ENCODE measurements at places on chromosomes 12 and 14.

DNA sequence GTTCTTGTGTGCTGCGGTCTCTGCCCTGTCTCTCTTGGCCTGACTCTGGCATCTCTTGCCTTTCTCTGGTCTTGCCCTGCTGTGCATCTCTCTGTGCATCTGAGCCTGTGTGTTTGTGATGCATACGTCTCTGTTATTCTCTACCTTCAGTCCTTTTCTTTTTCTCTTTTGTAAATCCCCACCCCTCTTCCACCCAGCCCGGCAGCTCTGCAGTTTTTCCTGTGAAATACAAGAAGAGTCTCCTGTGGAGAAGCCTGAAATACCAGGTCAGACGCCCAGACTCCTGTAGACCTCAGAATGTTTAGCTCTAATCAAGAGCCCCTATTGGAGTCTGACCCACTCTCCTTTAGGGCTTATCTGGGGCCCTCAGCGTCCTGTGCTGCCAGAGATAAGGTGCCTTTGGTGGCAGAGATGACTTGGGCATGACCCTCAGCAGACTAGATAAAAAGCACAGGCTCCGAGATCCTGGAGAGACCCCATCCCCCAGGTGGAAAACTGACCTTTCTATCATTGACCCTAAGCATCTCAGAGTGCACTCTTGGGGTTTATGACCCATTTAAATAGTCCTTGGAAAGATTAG is 167.5 kb upstream of the SRRM4 start:
- DNase-seq: no peak

GRCh38 chr12:64733857-64734256 is 25.3 kb downstream of the GNS start:
- DNase-seq: no peak

- no peak for DNase-seq
Observed at GRCh38 chr12:116389990-116390389, 112.5 kb upstream of the MED13L start.

DNA sequence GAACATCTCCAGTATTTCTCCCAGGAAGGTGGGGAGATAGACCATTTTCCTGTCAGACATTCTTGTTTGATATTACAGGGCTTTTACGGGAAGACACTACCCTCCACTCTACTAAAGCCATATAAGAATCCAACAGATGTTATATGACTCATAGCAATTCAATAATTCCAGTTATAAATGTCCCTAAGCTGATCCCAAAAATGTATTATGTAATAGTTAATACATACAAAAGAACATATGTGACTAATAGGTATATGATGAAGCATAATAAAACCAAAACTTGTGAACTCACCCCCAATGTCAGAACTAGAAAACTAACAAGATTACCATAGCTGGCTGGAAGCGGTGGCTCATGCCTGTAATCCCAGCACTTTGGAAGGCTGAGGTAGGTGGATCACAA is 84.2 kb downstream of the EFCAB11 start:
- DNase-seq: no peak

DNA sequence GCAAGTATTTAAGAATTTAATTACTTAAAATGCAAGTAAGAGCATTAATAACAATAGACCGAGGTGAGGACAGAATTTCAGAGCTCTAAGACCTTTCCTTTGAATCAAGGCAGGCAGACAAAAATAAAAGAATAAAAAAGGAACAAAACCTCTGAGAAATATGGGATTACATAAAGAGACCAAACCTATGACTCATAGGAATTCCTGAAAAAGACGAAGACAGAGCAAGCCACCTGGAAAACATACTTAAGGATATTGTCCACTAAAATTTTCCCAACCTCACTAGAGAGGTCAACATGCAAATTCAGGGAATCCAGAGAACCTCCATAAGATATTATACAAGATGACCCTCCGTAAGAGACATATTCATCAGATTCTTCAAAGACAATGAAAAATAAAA is 325.1 kb downstream of the AEBP2 start:
- DNase-seq: no peak

DNA sequence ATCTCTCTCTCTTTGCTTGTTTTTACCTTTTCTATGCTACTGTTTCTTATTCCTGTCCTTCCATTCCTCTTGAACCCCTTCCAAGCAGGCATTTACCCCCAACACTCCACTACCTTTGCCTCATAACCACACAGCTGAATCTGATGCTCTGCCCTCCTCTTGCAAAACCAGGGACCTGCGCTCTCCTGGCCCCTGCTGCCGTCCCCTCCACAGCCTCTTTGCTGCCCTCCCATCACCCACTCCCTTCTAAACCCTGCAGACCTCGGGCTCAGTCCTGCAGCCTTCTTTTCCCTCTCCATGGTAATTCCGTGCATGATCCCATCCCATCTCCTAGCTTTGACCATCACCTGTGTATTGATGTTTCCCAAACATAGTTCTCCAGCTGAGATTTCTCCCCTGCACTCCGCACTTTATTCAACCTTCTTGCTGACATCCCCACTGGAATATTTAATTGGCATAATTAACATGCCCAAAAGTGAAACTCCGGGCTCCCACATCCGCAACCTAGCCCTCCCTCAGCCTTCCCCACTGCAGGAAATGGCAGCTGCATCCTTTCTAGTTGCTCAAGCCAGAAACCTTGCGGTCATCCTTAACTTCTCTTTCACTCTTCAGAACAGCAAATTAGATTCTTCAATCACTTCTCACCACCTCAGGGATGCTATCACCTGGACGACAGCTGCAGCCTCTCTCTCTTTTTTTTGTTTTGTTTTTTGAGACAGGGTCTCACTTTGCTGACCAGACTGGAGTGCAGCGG is 16.0 kb downstream of the FIGNL2 start:
- no peak for DNase-seq

GRCh38 chr12:81359736-81360135 is 281.9 kb downstream of the ACSS3 start:
- DNase-seq: no peak

DNA sequence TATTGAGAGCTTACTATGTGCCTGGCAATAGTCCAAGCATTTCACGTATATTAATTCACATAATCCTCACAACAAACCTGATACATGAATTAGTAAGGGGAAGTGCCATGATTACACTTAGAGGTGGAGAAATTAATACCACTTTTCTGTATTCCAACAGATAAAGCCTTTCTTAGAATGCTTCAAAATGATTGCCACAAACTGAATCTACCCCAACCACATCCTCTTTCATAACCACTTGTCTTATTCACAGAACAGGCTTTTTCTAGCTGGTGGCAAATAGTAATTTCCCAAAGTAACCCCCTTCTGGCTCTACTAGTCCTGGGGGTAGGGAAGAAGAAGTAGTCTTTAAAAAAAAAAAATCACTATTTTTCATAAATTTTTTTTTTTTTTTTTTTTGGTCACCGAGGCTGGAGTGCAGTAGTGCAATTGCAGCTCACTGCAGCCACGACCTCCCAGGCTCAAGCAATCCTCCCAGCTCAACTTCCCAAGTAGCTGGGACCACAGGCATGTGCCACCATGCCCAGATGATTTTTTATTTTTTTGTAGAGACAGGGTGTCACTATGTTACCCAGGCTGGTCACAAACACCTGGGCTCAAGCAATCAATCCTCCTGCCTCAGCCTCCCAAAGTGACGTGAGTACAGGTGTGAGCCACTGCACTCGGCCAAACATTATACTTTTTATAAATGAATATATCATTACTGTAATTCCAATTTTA is 59.0 kb upstream of the ARID2 start:
- no peak for DNase-seq

GRCh38 chr12:1806301-1807086 is 13.9 kb upstream of the LRTM2 start:
- no peak for DNase-seq

GRCh38 chr12:59620326-59620725 is 24.5 kb downstream of the SLC16A7 start:
- DNase-seq: no peak

- no peak for DNase-seq
Observed at GRCh38 chr12:122545855-122546254, 18.8 kb downstream of the KNTC1 start.

DNA sequence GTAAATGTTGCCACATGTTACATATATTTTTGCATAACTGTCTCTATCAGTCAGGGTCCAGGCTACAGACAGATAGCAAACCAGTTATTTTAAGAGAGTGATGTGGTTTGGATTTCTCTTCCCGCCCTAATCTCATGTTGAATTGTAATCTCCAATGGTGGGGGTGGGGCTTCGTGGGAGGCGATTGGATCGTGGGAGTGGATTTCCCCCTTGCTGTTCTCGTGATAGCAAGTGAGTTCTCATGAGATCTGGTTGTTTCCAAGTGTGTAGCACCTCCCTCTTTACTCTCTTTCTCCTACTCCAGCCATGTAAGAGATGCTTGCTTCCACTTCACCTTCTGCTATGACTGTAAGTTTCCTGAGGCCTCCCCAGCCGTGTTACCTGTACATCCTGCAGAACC is 704.2 kb upstream of the TBX3 start:
- no peak for DNase-seq

GRCh38 chr12:30450872-30451271 is 244.8 kb downstream of the IPO8 start:
- no peak for DNase-seq

GRCh38 chr12:4215229-4216186 is 58.1 kb upstream of the CCND2 start:
- DNase-seq: no peak

- DNase-seq: no peak
Observed at GRCh38 chr14:93926245-93926872, 785 bp upstream of the FAM181A start.
